ENCODE measurements at places on chromosomes 4 and X. TPM values are rescaled to one million over a fixed set of nuclear protein-coding genes. Genes with fewer than 3 reads are reported as not detected.

DNA sequence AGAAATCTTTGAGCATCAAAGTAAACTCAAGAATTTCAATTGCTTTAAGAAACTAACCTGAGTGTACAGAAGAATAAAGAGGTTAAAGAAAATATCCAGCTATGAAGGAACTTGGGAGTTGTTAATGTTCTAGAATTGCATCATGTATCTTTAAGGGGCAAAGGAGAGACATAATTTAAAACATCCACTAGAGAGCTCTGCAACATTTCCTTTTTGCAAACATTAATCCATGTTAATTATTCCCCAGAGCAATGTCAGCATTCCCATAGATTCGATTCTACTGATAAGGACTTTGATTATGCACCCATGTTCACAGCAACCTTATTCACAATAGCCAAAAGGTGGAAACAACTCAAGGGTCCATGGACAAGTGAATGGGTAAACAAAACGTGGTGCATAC is 80.2 kb upstream of the SORBS2 start:
- DNase-seq: no peak

THOC2 gene
- total RNA-seq: 27.8 TPM

DNA sequence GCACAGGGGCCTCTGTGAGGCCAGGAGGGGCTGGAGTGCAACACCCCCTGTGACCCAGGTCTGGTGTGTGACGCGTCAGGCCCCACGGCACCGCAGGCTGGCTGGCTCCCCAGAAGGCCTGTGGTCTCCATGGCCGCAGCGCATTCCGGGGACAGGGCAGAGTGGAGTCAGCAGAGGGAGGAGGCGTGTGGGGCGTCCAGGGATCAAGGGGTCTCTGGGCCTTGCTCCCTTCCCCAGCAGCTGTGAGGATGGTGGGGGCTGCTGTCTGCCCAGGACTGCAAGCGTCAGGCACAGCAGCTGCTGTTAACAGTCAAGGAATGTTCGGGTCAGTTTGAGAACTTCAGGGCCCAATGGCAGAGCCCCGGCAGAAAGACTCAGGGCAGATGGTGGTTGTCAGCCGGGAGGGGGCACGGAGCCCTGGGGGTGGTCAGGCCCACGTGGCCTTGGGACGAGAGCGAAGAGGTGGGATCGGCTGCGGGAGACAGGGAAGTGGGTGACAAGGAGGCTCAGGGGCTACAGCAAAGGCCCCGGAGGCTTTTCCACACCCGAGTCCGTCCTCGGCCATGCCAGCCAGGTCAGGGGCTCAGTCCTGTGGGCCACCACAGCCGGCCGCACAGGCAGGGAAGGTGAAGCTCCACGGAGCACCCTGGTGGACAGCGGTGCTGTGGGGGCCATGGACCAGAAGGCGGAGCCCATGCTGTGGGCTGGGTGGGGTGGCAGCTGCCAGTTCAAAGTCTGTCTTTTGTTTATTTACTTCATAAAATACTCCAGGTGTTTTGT is 18.3 kb downstream of the PCGF3 start:
- no peak for DNase-seq

- DNase-seq: no peak
These were observed 10.4 kb upstream of the SCOC start for GRCh38 chr4:140363051-140363450.

TEX13C gene
- not detected for total RNA-seq

GRCh38 chr4:38623260-38623659 is 40.7 kb upstream of the KLF3 start:
- no peak for DNase-seq

DNA sequence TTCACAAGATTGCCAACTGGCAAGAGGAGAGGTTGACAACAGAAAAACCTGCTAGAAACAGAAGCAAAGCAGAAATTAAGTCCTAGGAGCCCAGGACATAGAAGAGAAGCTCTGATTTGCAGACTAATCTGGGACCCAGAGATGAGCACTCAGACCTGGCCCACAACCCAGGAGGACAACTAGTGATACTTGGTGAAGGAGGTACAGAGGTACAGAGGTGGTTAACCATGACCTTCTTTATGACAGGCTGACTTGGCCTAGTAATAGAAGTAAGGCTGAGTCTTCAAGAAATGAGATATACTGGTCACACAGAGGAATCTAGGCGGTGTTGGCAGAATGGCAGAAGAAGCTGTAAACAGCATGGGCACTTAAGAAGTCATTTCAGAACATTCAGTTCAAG is 43.6 kb downstream of the ANXA5 start:
- no peak for DNase-seq

- no peak for DNase-seq
These were observed 2.2 kb downstream of the ATP8A1 start for GRCh38 chr4:42654631-42655268.

DNA sequence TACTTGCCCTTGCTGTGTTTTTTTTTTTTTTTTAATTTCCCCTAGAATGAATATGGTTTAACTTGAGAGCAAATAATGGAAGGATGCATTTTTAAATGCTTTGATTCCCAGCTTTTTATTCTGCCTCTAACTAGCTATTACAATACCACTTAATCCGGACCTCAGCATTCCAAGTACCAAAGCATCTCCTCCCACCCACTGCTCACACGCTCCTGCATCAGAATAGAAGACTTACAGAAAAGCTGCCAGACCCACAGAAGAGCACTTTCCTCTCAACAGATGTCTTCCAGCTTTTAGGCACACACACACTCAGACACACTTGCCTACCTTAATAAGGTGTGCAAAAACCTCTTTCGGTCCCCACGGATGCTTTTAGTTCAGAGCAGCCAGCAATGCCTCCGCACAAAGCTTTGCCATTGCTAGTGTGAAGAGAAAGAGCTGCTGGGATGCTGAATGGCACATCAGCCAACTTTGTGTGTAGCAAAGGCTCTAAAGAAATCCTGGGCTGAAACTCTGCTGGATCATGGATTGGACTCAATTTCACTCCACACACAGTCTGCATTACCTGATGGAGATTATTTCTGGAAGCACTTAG is 1056.2 kb downstream of the DMD start:
- DNase-seq: no peak

DNA sequence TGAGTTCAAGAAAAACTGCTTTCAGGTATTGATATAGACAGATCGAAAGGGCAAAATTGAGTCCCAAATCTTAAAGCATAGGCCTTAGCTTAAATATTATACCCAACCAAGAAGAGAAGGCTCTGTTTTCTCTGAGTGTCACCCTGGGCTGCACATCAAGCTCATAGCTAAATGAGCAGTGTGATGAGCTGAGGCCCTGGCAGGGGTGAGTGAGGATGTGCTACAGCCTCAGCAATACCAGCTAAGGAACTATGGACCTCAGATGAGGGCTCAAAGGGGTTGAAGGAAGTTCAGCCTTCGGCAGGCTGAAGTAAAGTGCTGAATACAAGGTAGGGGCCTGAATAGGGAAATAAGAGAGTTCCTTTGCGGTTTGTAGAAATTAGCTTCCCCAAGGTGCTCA is 79.3 kb downstream of the FAM114A1 start:
- DNase-seq: no peak

DNA sequence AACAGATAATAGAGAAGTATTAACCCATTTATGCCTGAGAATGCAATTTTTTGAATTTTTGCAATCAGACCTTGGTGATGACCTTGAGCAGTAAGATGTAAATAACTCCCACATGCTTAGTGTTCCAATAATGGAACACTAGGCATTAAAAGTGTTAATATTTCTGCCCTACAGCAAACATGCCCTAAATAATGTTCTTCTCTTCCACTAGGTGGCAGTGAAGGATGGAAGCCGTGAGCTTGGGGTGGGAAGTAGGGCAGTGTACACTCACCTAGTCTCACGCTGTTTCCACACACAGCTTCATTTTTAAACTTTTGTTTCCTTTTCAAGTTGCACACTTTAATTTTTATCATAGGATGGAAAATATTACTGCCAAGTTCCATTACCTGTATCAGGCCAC is 613.1 kb upstream of the HS3ST1 start:
- DNase-seq: no peak

GRCh38 chr4:158649111-158649680 is 22.5 kb downstream of the C4orf46 start:
- DNase-seq: no peak

GRCh38 chrX:36508042-36508441 is 500.1 kb upstream of the FAM47C start:
- no peak for DNase-seq

DNA sequence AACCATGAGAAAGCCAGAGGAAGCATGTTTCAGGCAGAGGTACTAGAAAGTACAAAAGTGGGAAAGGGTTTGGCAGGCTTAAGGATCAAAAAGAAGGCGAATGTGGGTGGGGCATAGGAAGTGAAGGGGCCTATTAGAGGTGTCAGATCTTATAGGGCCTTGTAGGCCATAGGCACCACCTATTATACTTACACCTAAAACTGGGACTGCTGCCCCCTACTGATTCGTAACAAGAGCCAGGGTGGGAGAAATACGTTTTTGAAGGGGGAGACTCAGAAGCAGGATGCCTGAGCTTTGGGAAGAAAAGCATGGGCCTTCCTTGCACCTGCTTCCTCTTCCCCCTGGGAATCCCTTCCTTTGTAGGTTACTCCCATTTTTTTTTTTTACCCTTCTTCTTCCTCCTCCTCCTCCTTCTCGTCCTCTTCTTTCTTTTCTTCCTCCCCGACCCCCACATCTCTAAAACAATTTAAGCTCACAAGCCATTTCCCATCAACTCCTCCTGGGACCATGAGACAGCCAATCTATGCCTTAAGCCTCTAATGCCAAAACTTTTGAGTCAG is 40.7 kb upstream of the GPC3 start:
- no peak for DNase-seq

- no peak for DNase-seq
These were observed 987 bp downstream of the FREM3 start for GRCh38 chr4:143699331-143700045.

DNA sequence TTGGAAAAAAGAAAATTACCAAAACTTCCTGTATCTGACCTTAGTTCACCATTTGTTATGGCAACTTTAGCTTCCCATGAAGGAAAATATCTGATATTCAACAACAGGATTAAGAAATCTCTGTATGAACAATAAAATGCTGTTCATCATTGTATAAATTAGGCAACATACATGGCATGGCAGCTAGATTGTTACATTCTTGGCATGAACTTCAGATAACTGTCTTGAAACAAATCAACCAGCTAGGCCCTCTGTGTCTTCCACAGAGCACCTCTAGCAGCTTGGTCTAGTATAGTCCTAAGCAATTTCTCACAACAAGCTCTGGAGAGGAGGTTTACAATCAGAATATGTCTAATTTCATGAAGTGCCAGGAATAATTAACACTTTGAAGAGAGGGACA is 105.4 kb upstream of the PCDH7 start:
- no peak for DNase-seq

DNA sequence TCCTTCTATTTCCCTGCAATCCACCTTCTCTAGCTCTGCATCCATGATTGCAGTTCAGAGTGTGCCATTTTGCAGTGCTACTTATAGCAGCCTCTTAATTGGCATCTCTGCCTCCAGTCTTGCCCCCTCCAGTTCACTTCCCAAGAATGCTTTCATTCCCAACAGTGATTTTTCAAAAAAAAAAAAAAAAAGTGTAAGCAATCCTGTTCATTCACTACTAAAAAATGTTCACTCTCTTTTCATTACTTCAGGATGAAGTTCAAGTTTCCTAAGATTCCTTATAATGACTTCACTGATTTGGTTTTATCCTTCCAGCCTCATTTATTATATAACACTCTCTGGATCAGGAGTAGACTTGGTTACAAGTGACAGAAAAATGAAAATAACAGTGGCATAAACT is 124.7 kb upstream of the LNX1 start:
- no peak for DNase-seq

DNA sequence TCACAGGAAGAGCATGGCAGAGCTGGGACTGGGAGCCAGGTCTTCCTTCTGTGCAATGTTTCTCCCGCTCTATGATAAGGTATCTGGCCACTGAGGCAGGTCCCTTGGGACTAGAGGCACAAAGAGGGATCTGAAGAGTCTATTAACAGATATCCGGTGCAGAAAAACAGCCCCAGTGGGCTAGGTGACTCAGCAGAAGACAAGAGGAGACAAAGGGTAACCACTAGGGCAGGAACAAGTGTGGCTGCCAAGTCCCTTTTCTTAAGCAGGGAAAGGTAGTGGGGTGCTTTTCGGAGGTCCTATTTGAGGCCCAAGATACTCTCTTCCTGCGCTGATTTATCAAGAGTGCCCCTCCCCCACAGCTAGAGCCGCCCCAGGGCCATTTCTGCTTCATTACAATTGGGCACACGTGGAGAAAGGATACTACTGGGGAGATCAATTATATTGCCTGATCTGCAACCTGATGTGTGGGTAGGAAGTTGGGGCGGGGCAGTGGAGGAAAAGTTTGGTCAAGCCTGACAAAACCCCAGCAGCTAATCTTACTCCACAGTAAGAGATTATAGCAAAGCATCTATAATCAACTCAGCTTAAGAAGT is at the start of gene DGAT2L6:
Gene DGAT2L6 (plus strand): TSS at position 546 of the 596 bp plus-strand sequence. CDS start 100 bp downstream, outside the sequence.
- no peak for DNase-seq

RRH gene
- 0.22 TPM for total RNA-seq

GRCh38 chrX:52923781-52924241 is 26.7 kb downstream of the FAM156B start:
- DNase-seq: no peak

DNA sequence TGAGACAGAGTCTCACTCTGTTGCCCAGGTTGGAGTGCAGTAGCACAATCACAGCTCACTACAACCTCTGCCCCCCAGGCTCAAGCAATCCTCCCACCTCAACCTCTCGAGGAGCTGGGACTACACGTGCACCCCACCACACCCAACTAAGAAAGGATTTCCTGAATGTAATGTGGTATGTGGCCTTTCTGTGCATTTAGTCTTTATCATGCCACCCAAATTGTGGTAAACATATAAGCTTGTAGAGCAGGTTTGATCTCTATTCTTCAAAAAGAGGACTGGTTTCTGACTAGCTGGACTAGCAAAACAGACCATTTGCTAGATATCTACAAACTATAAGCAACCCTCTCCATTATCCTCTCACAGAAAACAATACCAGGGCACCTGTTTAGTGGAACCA is 33.6 kb downstream of the ELOVL6 start:
- DNase-seq: no peak

DNA sequence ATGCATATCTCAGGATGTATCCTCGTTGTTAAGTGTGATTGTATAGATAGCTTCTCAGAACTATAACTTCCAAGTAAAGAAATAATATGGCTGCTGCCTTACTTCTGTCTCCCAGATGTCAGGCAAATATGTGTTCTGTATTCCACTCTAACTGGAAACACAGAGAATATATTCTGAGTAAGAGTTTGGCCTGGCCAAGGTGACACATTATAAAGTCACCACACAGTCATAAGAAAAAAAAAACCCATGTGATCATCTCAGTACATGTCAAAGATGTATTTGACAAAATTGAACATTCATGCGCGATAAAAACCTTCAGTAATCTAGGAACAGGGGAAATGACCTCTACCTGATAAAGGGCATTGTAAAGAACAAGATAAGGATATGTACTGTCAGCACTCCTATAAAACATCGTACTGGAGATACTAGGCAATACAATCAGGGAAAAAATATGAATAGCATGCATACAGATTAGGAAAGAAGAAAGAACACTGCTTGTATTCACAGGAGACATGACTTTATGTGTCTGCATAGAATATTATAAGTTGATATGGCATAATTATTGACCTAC is 207.1 kb downstream of the ZNF330 start:
- no peak for DNase-seq

- no peak for DNase-seq
These were observed 1.4 kb upstream of the CORIN start for GRCh38 chr4:47839259-47839658.

Measured in cardiac septum (tissue), 1 donor.